ENCODE measurements at places on chromosomes 6 and 20.

GRCh38 chr6:166970776-166971175 is 14.4 kb upstream of the RNASET2 start:
- no peak for DNase-seq

GRCh38 chr6:55713436-55713835 is 134.4 kb upstream of the HMGCLL1 start:
- no peak for DNase-seq

DNA sequence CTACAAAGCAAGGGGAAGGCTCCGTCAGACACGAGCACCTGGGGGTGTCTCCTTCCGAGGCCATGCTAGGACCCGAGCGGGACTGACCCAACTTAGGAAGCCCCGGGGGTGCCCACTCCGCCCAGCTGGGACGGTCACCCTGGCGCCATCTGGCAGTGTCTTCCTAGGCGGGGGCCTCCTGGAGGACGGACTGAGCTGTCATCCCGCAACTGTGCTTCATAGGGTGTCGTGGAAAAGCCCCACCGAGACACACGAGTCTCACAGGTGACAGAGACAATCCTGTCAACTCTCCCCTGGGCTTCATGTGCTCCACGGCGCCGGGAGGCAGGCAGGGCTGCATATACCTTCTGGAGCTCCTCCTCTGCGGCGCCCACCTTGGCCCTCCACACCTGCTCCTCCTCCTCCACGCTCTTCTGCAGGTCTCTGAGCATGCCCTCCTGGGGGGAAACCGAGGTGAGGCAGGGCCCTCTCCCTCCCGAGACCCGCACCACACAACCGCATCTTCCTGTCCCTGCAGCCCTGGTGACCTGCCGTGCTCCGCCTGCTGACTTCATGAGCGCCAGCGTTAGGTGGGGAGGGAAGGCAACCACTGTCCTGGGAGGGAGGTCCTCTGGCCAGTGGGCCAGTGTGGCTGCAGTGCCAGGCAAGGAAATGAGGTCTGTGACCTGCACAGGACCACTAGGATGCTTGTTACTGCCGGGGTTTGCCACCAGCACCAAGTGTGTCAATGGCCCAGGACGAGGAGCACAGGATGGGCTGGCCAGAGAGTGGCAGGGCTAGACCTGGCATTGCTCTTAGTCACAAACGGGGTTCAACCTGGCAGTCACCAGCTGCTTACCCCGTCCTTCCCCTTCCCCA is 50.7 kb downstream of the DSTN start:
- DNase-seq, result no peak

- no peak for DNase-seq
Observed at GRCh38 chr6:113526553-113526952, 330.6 kb upstream of the MARCKS start.

DNA sequence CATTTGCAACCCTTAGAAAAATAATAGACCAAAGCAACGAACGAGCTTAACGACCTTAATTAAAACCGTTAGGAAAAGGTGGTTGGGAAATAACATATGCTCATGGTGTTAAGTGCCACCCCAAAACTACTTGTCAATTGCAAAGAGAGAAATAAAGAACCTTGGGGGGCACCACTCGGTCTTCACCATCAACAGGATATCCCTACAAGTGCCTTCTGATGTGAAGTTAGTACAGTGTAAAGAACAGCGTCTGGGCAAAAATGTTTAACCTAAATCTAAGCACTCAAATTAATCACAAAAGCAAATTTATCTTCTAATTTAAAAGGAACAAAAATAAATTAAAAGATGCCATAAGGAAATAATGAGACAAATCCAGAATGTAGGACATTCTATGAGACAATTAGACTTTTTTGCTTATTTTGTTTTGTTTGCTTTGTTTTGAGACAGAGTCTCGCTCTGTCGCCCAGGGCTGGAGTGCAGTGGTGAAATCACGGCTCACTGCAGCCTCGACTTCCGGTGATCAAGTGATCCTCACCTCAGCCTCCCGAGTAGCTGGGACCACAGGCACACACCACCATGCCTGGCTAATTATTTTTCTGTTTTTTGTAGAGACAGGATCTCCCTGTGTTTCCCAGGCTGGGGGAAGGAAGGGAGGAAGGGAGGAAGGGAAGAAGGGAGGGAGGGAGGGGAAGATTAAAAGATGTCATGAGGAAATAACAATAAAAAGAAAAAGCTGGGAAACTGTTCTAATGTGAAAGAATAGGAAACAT is 41.3 kb upstream of the BTN3A2 start:
- peak; percentile 19 for DNase-seq

GRCh38 chr6:1519597-1519996 is 90.1 kb upstream of the FOXC1 start:
- no peak for DNase-seq

DNA sequence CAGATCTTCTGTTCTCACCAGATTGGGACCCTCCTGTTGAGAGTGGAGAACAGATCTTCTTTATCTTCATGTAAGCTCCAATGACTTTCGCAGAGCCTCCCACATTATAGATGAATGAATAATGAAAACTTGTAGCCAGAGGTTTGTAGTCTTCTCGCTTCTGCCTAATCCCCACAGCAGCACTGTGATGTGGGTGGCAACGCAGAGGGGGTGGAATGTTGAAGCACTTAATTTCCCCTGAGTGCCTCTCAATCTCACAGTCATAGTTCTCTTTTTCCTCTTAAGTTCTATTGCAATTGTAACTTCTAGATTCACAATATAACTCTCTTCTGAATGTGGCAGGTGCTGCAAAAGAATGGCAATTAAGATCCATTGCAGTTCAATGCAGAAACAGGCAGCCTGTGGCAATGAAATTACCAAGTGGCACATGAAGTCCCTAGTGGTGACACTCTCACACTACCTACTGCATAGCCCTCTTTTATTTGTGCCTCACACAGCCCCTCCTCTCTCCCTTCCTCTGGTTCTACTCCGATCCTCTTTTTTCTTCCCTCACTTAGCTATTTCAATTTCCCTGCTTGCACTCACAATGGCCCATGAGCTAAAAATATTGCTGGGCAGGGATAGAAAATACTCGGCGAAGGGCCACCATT is 281.9 kb downstream of the UBE3D start:
- no peak for DNase-seq

DNA sequence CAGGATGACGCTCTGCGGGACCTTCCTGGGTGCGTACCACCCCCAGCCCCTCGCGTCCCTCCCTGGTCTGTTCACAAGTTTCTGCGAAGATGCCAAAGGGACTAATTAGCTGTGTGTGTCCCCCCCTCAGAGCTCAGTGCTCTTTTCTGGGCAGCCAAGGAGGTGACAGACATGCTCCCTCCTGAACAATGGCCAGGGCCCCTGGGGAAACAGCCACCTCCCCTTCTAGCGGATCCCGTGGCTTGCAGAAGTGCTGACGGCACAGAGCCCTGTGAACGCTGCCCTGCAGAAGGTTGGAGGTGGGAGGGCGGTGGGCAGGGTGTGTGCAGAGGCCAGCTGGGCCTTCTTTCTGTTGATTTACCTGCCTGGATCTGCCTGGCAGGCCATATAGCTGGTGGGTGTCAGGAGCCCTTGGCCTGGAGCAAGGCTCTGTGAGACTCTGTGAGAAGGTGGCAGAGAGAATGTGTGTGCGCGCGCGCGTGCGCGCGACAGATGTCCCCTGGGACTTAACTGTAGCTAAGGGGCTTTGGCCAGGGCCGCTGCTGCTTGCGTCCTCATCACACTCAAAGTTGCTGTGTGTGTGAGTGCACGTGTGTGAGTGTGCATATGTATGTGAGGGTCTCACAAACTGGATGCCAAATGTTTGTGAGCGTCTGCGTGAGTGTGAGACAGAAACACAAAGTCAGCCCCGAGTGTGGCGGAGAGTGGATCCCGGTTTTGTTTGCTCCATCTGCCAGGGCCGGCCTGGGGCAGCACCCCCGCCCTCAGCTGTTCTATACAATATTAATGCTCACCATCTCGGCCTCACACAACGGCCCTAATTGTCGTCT is 3.5 kb upstream of the MYT1 start:
- DNase-seq, result no peak

DNA sequence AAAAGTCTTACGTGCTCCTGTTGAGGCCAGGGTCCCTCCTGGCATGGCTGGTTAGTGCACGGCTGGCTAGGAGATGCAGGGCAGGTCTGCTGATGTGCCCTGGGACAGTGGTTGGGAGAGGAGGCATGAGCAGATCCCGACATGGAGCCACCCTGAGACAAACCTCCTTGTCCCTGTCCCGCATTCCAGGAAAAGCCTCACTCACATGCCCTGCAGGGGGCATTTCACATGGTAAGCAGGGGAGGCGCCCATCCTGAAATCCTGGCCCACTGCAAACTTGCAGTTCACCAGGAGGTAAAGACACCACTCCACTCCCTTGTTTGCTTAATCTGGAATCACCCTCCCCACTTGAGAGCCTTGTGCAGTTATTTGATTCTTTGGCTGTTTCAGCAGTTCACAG is 116.7 kb upstream of the SLC24A3 start:
- no peak for DNase-seq

GRCh38 chr20:2114990-2115681 is 13.5 kb downstream of the STK35 start:
- no peak for DNase-seq

GRCh38 chr6:100731411-100731810 is 149.7 kb downstream of the ASCC3 start:
- DNase-seq, result no peak

- DNase-seq, result no peak
Observed at GRCh38 chr20:288956-289692, 1.4 kb downstream of the C20orf96 start.

- no peak for DNase-seq
Observed at GRCh38 chr6:45507186-45507585, 129.5 kb upstream of the SUPT3H start.

DNA sequence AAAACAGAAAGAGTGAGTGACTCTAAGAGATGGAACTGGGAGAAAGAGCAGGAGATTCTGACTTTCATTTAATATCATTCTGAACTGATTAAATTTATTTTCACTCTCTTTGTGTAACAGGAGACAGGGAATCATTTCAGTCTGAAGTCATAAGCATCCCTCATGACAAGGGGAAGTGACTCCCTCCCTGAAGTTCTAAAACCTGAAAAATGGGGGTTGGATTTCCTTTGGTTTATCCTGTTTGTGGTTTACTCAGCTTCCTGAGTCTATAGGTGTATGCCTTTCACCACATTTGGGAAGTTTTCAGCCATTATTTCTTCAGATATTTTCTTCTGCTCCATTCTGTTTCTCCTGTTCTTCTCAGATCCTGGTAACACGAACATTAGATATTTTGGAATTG is 3.4 kb upstream of the FKBP1A start:
- DNase-seq, result no peak

GRCh38 chr20:63588641-63589041 is 14.6 kb upstream of the HELZ2 start:
- no peak for DNase-seq

DNA sequence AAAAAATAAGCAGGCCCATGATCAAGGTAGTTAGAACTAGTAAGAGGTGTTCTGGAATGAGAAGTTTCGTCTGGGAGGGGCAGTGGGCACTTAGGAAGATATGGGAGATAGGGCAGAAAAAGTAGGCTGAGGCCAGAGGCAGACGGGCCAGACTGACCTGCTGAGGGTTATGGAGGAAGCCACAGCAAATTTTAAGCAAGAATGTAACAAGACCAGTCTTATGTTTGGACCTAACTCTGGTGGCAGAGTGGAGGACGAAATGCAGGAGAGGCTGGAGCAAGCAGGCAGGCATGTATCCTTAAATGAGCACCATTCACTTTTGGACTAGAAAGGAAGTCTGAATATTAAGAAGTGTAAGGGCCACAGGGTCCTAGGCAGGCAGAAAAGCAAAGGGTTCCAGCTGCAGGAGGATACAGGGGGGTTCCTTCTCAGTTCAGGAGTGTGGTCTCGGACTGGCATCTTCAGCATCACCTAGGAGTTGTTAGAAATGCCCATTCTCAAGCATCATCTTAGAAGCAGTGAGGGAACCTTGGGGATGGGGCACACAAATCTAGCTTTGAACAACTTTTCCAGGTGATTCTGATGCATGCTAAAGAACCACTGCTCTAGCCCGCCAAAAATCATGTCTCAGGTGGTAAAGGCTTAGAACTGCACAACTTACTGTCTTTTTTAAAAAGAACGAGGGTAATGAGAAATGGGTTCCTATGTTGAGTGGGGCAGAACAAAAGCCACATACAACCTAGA is 1.7 kb upstream of the DSTN start:
- DNase-seq, result no peak

- DNase-seq, result no peak
Observed at GRCh38 chr20:6829510-6830116, 62.1 kb downstream of the BMP2 start.

- DNase-seq, result no peak
Observed at GRCh38 chr6:170035901-170036304, 255.0 kb downstream of the DLL1 start.

- DNase-seq, result no peak
Observed at GRCh38 chr6:65566117-65566516, 140.9 kb downstream of the EYS start.

DNA sequence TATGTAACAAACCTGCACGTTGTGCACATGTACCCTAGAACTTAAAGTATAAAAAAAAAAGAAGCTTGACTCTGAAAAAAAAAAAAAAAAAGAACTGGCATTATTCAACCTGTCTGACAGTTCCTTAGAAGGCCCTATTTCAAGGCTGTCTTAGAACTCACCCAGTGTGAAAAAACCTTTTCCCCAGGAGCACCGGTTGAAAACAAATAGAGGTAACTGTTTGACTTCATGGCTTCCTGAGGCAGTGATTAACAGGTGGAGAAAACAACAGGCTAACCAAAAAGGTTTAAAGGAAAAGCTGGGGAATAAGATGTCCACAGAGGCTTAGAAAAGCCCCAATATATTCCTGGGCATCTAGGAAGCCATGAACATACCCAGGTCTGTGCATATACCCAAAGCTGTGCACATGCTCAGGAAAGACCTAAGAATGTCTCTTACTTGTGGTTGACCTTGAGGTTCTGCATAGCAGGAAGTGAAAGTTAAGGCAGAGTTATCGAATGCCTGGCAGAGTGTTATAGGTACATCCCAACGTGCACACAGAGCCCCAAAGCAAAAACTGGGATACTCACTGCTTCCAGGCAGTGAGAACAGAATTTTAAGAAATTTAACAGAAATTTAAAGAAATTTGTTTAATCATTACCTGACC is 7.0 kb downstream of the UQCC1 start:
- DNase-seq, result peak; percentile 24

DNA sequence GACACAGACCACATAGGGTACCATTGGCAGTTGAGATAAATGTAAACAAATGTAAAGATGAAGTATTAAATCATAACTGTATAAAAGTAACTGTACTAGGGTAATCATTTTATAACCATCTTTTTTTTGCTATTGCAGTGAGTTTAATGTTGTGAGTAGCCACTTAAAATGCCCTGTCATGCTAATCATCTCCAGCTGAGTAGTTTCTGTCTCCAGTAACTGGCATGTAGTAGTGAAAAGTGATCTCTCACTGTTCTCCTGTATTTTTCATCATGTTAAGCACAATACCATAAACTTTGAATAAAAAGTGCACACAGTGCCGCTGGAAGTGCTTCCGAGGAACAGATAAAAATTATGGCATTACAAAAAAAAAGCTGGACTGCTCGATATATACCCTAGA is 45.0 kb upstream of the OPRM1 start:
- DNase-seq, result no peak

DNA sequence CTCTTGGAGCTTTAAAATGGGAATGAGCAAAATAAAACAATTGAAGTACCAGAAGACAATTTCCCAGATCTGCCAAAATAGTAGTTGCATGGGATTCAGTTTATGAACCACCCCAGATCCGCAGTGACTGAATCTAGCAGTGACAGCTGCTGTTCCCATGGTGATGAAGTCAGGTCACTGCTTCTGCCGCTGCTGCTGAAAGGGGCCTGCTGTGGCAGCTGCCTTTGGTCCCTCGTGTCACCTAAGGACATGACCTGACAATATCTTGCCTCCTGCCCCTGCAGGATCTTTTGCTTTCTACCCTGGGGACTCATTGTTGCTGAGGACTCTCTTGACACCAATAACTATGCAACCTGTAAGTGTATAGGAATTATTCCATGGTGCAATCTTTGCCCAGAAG is 34.3 kb upstream of the OGFRL1 start:
- no peak for DNase-seq
